ENCODE measurements at places on chromosomes 16 and 17.

- no peak for DNase-seq
Observed at GRCh38 chr17:8789743-8790142, 9.4 kb downstream of the MFSD6L start.

- DNase-seq = no peak
Observed at GRCh38 chr17:2693561-2694380, 17.8 kb downstream of the CLUH start.

DNA sequence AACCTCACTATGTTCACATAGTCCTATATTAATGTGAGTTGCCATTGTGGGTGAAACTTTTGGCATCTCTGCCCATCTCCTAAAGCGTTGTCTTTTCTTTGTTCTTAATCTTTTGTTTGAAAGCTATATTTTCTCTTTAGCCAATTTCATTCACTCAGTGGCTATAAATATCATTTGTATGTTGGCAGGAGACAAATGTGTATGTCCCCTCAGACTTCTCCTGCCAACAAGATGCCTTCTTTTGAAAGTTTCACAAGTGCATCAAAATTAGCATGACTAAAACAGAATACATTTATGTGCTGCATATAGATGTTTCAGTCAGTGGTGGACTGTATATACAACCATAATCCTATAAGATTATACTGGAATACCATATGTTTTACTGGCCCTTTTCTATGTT is 109.0 kb downstream of the CA10 start:
- DNase-seq = no peak

- no peak for DNase-seq
Observed at GRCh38 chr16:65375651-65376050, 253.8 kb upstream of the CDH11 start.

GRCh38 chr17:12035673-12036072 is 15.0 kb downstream of the MAP2K4 start:
- no peak for DNase-seq

GRCh38 chr17:33090806-33091205 is 99.2 kb downstream of the SPACA3 start:
- DNase-seq = no peak

GRCh38 chr17:72282439-72283029 is 161.7 kb downstream of the SOX9 start:
- no peak for DNase-seq

DNA sequence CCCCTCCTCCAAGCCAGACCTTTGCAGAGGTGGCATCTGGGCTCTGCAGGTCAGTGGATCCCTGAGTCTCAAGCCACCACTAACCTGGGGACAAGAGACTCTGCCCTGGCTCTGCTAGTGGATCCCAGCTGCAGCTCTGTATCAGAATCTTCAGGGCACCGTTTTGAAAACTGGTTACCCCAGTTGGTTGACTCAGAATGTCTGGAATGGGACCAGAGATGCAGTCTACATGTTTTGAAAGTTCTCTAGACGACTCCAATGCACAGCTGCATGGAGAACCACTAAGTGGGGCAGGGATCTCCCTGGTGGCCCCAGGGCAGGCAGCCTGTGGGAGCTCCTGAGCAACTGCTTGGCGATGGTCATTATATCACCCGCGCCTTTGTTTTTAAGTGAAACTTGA is 34.1 kb upstream of the ADORA2B start:
- no peak for DNase-seq

DNA sequence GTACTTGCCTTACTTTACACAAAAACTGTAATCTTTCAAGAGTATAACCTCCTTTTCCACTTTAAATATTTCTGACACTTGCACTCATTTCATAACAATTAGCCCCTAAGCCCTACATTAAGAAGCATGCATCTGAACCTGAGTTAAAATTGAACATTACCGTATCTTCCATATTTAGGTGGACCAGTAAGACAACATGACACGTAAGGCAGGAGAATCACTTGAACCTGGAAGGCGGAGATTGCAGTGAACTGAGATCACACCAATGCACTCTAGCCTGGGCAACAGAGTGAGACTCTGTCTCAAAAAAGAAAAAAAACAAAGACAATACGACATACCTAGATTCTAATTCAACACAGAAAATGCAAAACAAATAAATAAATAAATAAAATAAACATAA is 7.0 kb downstream of the PHF12 start:
- DNase-seq = no peak

GRCh38 chr16:89161763-89162713 is 9.5 kb upstream of the CDH15 start:
- no peak for DNase-seq

DNA sequence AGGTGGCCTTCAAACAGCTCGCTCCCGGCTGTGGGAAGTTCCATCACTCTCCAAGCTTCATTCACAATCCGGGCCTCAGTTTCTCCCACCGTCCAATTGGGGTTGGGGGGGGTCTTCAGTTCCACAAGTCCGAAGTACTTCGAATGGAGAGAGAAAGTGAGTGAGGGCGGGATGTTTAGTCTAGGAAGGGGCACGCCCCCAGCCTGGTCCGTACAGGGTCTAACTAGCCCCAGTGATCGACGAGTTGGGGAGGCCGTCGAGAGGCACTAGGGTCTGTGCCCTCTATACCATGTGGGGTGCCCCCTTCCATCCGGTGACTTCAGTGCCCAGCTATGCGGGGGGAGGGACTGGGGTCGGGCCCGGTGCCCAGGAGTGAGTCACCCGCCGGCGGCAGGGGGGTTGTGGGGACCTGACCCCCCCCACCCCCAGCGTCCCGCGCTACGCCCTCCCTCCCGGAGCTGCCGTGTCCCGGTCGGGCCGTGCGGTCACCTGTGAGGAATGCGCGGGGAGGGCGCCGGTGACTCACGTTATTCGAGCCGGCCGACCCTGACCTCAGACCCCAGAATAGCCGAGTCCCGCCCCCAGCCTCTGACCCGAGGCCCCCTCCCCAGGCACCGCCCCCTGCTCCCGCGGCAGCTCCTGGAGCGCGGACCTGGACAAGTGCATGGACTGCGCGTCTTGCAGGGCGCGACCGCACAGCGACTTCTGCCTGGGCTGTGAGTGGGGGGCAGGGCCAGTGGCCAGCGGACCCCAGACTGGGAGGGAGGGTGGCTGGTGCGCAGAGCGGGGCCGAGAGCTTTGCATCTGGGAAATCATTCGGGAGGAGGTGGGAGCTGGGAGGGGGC is 658 bp downstream of the TNFRSF12A start:
- DNase-seq = peak; percentile 53

GRCh38 chr17:75820094-75821080 is 23.8 kb downstream of the UNC13D start:
- DNase-seq = no peak

GRCh38 chr16:87469169-87469568 is 23.7 kb downstream of the ZCCHC14 start:
- no peak for DNase-seq

DNA sequence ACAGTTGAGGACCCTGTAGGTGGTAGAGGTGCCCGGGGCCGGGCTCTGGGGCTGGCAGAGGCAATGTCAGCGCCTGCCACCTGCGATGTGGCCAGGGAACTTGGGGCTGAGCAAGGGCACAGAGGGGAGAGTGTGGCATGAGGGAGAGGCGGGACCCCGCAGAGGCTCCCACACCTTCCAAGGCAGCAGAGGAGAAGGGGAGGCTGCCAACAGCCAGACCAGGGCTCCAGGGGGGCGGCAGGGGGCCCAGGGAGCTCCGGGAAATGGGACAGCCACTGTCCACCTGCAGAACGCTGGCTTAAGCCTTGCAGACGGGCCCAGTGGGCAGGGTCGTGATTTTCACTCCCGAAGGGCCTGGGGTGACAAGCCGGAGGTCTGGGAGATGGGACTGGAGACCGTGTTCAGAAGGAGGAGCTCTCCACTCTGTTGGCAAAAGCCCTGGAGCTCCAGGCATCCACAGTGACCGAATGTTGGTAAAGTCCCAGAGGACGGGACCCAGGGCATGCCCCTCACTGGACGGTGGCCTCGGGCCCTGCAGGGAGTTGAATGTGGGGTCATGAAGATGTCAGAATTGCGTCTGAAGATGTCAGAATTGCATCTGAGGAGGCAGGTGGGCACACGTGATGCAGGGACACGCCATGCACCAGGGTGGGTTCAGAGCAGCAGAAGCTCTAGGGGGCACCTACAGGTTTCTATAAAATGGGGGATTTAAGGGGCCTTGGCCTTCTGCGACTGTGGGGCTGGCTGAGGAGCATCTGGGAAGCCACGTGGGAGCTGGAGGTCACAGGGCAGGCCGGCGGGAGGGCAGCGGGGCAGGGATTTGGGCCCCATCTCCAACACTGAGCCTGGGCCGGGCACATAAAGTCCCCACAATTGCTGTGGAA is 18.6 kb downstream of the CD7 start:
- DNase-seq = no peak

DNA sequence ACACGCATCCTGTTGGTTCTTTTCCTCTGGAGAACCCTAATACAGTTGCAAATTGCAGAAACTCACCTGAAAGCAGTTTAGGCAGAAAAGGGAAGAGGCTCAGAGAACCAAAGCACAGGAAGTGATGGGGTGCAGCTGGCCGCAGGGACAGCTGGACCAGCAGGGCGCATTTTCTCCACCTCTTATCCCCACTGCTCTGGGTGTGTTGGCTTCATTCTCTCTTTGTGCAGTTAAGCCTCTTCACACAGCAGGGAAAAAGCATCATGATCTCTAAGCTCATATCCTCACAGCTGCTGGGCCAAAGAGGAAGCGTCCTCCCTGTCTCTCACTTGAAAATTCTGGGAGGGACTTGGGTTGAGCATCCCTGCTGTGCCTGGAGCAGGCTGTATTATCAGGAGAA is 20.0 kb upstream of the LRRC75A start:
- no peak for DNase-seq

GRCh38 chr16:3487521-3488410 is 7.5 kb downstream of the C16orf90 start:
- no peak for DNase-seq

Data from stimulated activated CD4-positive, alpha-beta T cell treated with anti-CD3 and anti-CD28 coated beads, Interleukin-1b, Interleukin-23, amount 100 ng/mL, for 4 hours (primary cell).